ENCODE measurements at places on chromosomes 5 and 9.

- DNase-seq, result no peak
These were observed 360.0 kb upstream of the ZNF462 start for GRCh38 chr9:106502930-106503329.

GRCh38 chr5:119537704-119538103 is 85.4 kb downstream of the HSD17B4 start:
- no peak for DNase-seq

GRCh38 chr5:95761771-95762651 is 30.9 kb downstream of the RHOBTB3 start:
- DNase-seq, result no peak

DNA sequence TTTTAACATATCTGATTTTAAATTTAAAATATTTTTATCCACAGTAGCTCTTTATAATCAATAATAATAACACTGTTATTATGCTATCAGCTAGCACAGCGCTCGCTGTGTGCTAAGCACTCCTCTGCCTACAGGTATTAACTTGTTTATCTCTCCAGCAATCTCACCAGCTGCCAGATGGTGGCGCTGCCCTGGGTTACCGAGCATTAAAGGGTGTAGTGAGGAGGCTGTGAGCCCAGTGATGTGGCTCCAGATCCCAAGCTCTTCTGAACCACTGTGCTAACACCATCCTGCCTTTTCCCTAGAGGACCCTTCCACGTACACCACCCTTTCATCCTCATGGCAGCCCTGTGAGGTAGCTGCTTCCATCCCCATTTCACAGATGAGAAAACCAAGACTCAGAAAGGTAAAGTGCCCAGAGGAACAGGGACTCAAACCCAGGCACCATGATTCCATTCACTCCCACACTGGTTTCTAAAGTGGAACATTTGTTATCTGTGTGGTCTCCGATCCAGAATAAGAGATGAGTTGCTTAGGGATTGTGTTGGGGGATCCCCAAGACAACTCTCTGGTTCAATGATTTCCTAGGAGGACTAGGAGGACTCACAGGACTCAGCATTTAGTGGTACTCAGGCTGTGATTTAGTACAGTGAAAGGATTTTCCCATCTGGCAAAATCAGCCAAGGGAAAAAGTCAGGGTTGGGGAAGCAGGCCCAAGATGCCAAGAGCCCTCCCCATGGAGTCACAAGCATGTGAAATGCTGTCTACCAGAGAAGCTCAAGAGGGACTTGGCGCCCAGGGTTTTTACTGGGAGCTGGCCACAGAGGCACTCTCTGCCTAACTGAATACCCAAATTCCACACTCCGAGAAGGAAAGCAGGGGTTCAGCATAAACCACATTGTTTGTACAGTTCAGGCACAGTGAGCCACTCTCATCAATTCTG is 7.0 kb downstream of the IGFBPL1 start:
- DNase-seq, result peak; percentile 51

DNA sequence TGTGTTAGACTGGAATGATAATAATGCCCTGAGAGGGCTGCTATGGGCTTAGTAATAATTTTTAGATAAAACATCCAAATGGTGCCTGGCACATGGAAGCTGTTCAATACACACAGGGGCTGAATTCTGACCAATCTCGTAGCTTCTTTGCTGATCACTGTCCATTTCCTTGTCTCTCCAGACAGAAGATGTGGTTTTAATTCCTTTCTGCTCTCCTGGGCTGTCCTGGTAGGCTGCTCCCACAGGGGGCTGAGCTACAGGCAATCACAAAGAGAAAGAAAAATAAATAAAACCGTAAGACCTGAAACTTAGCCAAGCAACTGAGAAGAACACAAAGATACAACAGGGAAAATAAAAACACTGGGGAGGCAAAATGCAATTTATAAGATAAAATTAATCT is 136.5 kb downstream of the CDK5RAP2 start:
- no peak for DNase-seq

DNA sequence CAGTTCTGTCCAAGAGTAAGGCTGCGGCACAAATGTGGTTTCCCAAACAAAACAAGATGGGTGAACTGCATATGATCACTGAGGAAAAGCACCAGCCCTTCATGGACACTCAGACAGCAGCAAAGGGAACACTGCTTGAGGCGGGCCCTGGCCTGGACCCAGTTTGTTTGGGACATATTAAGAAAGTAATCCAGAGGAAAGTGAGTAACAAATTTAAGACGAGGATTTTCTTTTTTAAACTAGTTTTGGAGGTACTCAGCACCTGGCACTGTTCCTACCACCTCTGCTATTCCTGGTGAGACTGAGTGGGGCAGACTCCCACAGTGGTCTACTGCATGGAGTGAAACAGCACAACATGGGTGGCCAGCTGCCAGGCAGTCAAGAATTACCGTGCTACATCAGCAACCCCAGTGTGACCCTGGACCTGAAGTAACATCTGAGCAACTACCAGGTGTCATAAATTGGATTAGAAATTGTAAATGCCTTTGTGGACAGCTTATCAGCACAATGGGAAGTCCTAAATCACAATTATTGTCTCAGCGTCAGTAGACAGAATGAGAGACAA is 28.5 kb downstream of the P4HA2 start:
- no peak for DNase-seq

- DNase-seq, result no peak
These were observed 109.4 kb downstream of the ASTN2 start for GRCh38 chr9:117305454-117305853.

- no peak for DNase-seq
These were observed 2.6 kb downstream of the SLC35A4 start for GRCh38 chr5:140567136-140567818.

- DNase-seq, result no peak
These were observed 12.3 kb downstream of the MAST4 start for GRCh38 chr5:66608501-66608900.

DNA sequence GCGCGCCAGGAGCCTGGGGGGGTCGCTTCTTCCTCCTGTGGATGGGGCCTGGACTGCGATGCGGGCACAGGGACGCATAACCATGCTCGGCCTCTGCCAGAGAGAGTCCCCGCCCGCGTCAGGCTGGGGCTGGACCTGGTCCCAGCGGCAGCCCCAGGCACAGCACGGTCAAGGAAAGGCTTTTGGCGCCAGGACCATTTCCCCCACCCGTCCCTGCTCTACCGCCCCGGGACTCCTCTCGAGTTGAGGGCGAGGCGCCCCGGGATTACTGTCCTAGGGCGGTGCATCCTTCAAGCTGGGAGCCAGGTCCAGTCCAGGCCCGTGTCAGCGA is 341 bp downstream of the MXD3 start:
- no peak for DNase-seq

Measured in NCI-H1092 (cell line).